ENCODE measurements at places on chromosomes 6 and 20.

DNA sequence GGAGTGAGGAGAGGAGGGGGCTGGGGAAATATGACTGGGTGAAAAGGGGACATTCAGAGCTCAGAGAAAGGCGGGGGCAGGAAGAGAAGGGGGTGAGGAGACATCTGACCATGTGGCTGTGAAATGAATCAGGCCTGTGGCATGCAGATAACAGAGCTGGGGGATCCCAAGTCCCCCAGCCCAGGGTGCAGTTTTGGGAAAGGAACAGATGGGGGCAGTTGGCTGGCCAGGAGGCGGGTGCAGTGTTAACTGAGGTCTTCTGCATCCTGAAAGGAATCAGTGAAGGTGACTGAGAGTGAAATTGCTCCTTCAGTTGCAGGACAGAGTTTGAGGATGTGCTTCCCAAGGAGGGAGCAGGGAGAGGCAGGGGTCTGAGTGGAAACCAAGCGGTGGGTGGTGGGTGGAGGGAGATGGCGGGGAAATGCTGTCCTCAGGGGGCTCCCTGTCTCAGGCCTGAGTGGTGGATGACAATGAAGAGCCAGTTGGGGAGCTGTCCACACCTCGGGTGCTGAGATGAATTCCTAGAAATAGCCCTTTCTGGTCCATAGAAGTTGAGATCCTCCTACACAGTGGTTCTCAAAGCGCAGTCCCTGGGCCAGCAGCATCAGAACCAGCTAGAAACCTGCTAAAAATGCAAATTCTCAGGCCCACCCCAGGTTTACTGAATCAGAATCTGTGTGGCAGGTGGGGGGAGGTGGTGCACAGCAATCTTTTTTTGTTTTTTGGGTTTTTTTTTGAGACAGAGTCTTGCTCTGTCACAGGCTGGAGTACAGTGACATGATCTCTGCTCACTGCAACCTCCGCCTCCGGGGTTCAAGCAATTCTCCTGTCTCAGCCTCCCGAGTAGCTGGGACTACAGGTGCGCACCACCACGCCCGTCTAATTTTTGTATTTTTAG is 26.0 kb upstream of the CCDC167 start:
- DNase-seq: no peak

- DNase-seq: no peak
These were observed 42.1 kb downstream of the TRERF1 start for GRCh38 chr6:42409581-42409980.

DNA sequence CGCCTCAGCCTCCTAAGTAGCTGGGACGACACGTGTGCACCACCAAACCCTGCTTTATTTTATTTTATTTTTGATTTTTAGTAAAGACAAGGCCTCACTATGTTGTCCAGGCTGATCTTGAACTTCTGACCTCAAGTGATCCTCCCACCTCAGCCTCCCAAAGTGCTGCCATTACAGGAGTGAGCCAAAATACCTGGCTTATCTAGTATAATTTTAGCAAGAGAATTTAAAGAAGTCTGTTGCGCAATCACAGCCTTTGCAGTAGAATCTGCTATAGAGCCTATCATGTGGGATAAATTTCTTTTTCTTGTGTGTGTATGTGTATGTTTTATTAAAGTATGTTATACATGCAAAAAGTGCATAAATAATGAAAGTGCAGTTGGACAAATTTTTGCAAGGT is 92.1 kb upstream of the ANKEF1 start:
- no peak for DNase-seq

GRCh38 chr6:111737065-111737521 is 131.4 kb upstream of the TRAF3IP2 start:
- no peak for DNase-seq

DNA sequence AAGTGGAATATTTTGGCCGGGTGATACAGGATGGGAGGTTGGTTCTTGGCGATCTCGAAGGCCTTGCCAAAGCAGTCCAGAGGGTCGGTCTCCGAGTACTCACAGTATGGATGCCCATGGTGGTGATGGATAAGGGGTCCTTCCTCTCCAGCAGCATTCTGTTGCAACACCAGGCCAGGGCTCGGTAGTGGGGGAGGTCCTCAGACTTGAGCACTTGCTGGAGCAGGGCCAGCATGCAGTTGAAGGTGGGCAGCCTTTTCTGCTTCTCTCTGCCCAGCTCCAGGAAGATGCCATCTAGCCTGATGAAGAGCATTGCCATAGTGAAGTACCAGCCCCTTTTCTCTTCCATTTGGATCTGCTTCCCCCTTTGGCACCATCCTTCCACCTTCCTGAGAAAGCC is 99.4 kb upstream of the MCHR2 start:
- DNase-seq: no peak

DNA sequence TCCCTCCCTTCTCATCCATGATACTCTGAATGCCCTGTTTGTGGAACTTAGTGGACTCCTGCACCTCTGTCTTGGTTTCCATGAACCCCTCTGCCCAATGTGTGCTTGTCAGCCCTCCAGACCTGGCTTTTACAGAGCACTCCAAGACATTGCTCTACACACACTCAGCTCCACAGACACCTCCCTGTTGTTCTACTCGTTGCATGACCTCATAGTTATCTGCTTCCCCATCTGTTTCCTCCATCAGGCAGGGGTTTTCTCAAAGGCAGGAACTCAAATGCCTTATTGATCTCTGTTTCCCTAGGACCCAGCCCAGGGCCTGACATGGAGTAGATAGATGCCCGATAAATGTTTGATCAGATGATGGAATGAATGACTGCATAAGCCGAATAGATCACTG is 13.3 kb downstream of the PLCG1 start:
- no peak for DNase-seq

DNA sequence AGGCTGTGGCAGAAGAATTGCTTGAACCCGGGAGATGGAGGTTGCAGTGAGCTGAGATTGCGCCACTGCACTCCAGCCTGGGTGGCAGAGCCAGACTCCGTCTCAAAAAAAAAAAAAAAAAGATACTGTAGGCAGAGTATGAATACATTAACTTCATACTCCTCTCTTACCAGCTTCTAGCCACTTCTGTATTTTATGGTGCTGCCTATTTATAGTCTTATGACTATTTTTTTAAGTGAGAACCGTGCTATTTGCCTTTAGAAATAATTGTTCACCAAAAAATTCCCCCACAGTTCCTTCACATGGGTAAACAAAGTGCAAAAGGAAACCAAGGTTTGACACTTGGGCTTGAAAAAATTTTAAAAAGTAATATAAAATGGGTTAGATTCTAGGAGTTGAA is 1.5 kb upstream of the SNRNP48 start:
- no peak for DNase-seq

- no peak for DNase-seq
These were observed 174.3 kb downstream of the CDKAL1 start for GRCh38 chr6:20708367-20709124.

- no peak for DNase-seq
These were observed 118.6 kb upstream of the CCDC28A start for GRCh38 chr6:138654715-138655634.

DNA sequence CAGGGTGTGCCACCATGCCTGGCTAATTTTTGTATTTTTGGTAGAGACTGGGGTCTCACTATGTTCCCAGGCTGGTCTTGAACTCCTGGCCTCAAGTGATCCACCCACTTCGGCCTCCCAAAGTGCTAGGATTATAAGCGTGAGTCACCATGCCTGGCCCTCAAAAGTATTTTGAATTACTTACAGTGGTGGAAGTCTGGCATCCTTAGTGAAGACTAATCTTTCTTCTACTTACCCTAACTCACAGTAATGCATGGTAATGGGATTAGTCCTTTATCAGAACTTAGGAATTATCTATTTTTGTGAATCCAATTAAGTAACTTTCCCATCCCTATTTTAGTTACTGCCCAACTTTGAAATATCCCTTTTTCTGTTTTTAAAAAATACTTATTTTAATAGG is 3.9 kb downstream of the RWDD1 start:
- DNase-seq: no peak

GRCh38 chr6:137119196-137120104 is 54.0 kb downstream of the IL22RA2 start:
- DNase-seq: no peak

GRCh38 chr6:32844839-32845383 is 1.1 kb upstream of the PSMB8 start:
- no peak for DNase-seq

GRCh38 chr6:27547157-27548075 is 74.5 kb upstream of the ZNF184 start:
- DNase-seq: no peak

GRCh38 chr6:39666706-39667489 is 58.3 kb downstream of the KIF6 start:
- DNase-seq: no peak

- no peak for DNase-seq
These were observed 82.2 kb upstream of the GATA5 start for GRCh38 chr20:62557999-62558408.

DNA sequence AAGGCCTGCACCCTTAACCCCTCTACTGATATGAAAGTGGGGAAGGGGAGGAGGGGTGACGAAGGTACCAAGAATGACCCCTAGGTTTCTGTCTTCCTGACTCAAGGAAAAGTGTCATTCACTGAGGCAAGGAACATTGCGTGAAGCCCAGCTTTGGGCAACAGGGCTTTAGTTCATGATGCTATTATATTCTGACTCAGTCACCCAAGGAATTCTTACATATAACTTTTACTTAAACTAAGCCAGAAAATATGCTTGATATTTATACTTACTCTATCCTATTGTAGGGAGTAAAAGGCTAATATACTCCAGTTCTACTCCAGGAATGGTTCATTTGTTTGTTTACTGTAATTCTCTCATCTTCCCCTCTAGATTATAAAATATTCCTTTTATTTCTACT is 60.5 kb downstream of the DOP1A start:
- no peak for DNase-seq

- no peak for DNase-seq
These were observed 253.0 kb downstream of the MAFB start for GRCh38 chr20:40436011-40436410.

DNA sequence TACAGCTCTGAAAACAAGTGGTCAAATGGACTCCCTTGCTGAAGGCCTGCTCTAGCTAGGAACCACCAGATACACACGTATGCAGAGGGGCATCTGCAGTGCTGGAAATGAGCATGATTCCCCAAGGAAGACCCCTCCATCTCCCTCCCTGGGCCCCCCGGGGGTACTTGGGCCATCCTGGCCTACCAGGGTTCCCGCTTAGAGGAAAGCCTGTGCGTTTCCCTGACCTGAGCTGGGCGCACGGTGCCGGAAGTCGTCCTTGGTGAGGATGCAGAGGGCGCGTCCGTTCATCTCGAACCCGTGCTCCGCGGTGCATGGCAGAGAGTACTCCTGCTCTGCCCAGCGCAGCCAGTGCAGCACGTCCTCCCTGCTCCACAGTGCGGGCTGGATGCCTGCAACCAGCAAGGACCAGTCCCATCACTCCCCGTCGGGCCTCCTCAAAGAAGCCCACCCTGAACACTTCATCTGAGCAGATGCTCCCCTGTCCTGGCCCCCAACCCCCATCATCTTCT is 11.8 kb downstream of the ETV7 start:
- DNase-seq: no peak

DNA sequence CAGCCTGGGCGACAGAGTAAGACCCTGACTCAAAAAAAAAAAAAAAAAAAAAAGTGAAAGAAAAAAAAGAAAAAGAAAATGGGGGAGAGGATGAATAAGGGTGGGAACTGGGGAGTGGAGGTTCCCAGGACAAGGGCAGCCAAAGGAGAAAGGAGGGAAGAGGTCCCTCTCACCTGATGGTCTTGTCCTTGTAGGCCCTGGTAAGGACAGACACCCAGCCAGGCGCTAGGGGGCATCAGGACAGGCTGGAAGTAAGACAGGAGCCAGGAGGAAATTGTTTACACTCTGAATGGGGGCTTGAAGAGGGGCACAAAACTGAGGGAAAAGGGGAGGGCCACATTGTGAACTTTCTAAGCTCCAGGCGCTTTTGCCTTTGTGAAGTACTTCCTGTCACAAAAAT is 2.3 kb upstream of the ALDH5A1 start:
- DNase-seq: no peak

GRCh38 chr20:46879386-46879785 is 15.3 kb upstream of the EYA2 start:
- DNase-seq: no peak

DNA sequence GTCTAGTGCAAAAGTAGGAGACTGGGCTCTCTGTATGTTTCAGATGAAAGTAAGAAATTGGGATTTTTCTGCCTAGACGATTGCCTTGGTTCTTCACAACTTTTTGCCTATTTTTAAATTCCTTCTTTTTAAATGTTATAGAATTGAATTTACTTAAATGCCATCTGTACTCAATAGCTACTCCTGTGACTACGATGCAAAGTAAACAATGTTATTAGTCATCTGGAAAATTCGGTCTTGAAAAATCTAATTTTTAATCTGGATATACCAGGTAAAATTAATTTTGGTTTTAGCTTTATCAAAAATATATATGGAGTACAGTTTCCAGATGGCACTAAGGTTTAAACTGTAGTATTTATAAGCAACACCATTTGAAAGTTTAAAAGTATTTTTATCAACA is 472.2 kb downstream of the UTRN start:
- DNase-seq: no peak

- DNase-seq: no peak
These were observed 7.5 kb downstream of the CCM2L start for GRCh38 chr20:32017711-32018251.

DNA sequence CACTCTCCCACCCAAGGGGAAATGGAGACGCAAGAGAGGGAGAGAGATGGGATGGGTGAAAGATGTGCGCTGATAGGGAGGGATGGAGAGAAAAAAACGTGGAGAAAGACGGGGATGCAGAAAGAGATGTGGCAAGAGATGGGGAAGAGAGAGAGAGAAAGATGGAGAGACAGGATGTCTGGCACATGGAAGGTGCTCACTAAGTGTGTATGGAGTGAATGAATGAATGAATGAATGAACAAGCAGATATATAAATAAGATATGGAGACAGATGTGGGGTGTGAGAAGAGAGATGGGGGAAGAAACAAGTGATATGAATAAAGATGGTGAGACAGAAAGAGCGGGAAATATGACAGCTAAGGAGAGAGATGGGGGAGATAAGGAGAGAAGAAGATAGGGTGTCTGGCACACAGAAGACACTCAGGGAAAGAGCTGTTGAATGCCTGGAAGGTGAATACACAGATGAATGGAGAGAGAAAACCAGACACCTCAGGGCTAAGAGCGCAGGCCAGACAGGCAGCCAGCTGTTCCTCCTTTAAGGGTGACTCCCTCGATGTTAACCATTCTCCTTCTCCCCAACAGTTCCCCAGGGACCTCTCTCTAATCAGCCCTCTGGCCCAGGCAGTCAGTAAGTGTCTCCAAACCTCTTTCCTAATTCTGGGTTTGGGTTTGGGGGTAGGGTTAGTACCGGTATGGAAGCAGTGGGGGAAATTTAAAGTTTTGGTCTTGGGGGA is 754 bp downstream of the TNF start:
- DNase-seq: no peak

DNA sequence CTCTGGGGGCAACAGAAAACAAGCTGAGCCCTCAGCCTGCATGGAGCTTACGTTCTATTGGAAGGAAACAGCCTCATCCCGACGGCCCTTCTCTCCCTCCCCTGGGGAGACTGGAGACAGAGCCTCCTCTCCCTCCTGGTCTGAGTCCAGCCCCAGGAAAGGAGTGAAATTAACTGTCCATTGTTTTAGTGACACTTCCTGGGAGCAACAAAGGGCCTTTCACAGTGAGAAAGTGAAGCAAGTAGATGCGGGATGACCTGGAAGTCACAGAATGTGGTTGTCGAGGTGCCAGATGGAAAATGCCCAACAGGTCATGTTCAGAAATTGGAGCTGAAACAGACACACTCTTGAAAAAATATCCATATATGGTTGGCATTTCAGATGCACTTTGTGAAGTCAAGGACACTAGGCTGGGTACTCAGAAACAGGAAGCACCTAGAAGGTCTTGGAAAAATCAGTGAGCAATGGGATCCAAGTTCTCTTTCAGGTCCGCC is 77.8 kb downstream of the TFAP2C start:
- DNase-seq: no peak

- no peak for DNase-seq
These were observed 55.3 kb downstream of the RARS2 start for GRCh38 chr6:87534377-87535047.

GRCh38 chr6:133288662-133289061 is 47.5 kb downstream of the EYA4 start:
- DNase-seq: no peak

Measured in stimulated activated CD8-positive, alpha-beta memory T cell treated with anti-CD3 and anti-CD28 coated beads, Interleukin-7, amount 100 ng/mL, for 1 hour (primary cell).